ENCODE measurements at places on chromosomes 5 and 9.

DNA sequence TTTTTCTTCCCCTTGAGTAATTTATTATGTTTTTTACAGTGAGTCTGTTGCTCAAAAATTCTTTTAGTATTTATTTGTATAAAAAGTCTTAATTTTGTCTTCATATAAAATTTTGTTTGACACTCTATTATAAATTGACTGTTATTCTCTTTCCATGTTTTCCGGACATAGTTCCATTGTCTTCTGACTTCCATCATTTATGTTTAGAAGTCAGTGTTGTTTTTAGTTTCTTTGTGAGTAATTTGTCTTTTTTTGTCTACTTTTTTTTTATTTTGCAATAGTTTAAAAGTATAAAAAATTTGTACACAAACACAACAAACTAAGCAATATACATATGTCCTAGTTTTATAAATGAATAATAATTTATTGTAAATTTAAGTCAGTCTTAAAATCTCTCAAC, 25.7 kb upstream of the SPDL1 start:
- H3K36me3 ChIP-seq, result no peaks in the 10 kb centered on the region
- H3K27me3 ChIP-seq, result no peaks in the 10 kb centered on the region
- no peak overlapping the region for H3K4me3 ChIP-seq
- no peak for DNase-seq

- no peaks in the 10 kb centered on the region for H3K27me3 ChIP-seq
- no peak for DNase-seq
- peaks cover 26% of the 10 kb centered on the region for H3K4me1 ChIP-seq
- H3K36me3 ChIP-seq, result no peaks in the 10 kb centered on the region
- H3K4me3 ChIP-seq, result no peak overlapping the region
- no peak overlapping the region for H3K27ac ChIP-seq
These were observed 47.8 kb downstream of the PAM start for GRCh38 chr5:102802708-102803458.

GRCh38 chr5:65262096-65262495, 219.6 kb downstream of the ADAMTS6 start:
- peaks cover 4% of the 10 kb centered on the region for H3K36me3 ChIP-seq
- H3K27ac ChIP-seq, result peak overlapping the region; percentile 68
- no peak overlapping the region for H3K4me3 ChIP-seq
- H3K4me1 ChIP-seq, result peaks cover 15% of the 10 kb centered on the region
- DNase-seq, result peak; percentile 57

DNA sequence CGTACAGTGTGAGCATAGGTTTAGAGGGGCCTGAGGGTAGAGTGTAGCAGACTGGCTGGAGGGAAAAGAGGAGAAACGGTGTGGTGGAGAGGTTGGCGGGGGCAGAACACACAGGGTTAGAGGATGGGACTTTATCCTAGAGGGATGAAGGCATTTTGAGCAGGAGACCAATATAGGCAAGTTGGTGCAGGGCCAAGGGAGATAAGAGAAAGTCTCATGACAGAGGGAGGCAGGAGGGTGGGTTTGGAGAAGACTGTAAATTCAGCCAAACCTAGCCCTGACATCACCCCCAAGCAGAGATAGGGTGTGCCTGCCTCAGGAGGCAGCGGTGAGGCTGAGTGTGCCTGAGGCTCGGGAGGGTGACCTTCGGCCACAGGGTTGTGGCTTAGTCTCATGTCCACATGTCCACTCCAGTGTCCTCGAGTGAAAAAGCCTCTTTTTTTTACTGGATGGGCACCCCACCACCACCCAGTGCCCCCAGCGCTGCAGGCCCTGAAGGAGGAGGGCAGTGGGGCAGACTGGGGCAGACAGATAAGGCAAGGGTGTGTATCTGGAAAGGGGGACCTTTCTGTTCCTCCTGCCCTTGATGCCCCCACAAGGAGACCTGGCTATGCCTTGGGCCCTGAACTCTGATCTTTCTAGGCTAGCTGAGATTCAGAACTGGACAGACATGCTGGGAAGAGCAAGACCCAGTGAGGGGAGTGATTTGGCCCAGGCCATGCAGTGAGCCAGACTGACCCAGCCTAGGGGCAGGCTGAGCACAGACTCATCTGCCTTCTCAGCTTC, 108.7 kb downstream of the RGS3 start:
- H3K4me3 ChIP-seq, result no peak overlapping the region
- H3K4me1 ChIP-seq, result peaks cover 10% of the 10 kb centered on the region
- H3K27ac ChIP-seq, result peak overlapping the region; percentile 46

- H3K36me3 ChIP-seq, result no peaks in the 10 kb centered on the region
- H3K27me3 ChIP-seq, result no peaks in the 10 kb centered on the region
- H3K4me1 ChIP-seq, result no peaks in the 10 kb centered on the region
- H3K4me3 ChIP-seq, result no peak overlapping the region
- DNase-seq, result no peak
- no peak overlapping the region for H3K27ac ChIP-seq
These were observed 109.3 kb upstream of the IFNE start for GRCh38 chr9:21591221-21592062.

Measured in cardiac muscle cell (in vitro differentiated cells and primary cell).